ENCODE measurements at places on chromosomes 1 and 21.

GRCh38 chr1:6811583-6811982 lies 26.3 kb downstream of the CAMTA1 start:
- DNase-seq = no peak

GRCh38 chr1:204041803-204042505 lies 31.0 kb upstream of the SOX13 start:
- DNase-seq = no peak

DNA sequence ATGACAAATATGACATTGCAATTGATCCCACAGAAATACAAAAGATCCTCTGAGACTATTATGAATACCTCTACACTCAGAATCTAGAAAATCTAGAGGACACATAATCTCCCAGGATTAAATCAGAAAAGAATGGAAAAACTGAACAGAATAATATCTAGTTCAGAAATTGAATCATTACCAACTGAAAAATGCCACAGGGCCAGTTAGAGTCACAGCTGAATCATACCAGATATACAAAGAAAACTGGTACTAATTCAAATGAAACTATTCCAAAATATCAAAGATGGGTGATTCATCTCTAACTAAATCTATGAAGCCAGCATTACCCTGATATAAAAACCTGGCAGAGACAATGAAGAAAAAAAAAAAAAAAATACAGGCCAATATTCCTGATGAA lies 149.3 kb downstream of the BRINP3 start:
- DNase-seq = no peak

DNA sequence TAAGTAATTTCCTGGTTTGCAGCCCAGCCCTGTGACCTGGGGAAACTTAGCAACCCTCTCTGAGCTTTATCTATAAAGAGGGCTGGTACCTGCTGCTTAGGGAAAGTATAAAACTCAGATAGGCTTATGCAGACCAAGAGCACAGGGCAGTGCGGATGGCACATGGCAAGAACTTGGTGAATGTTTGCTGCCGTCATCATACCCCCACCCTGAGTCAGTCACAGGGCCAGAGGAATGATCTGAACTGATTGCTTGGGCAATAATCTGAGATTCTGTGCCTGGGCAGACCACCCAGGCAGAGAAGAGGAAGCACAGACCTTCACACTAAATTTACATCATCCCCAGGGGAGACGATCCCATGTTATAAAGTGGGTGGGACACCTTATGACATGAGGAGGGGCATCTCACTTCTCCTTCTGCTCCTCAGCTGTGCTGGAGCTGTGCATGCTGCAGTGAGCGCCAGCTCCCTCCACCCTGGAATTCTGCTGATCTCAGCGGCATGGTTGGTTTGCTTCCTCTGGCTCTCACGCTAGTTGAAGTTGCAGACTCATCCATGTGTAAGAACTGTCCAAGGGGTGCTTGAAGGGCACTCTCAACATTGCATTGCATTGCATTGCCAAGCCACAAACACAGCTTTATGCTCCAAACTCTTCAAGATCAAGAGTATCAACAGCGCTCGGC lies 197.1 kb downstream of the AJAP1 start:
- DNase-seq = no peak

- peak; percentile 62 for DNase-seq
These were observed 26.1 kb downstream of the GPR3 start for GRCh38 chr1:27418326-27419185.

DNA sequence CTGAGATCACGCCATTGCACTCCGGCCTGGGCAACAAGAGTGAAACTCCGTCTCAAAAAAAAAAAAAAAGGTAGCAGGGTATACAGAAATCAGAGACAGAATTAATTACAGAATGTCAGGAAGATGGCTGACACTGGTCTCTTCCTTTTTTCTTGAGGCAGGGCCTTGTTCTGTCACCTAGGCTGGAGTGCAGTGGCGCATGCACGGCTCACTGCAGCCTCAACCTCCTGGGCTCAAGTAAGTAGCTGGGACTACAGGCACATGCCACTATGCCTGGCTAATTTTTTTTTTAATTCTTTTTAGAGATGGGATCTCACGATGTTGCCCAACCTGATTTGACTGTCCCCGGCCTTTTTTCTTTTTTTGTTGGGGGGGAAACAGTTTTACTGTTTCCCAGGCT lies 16.4 kb downstream of the RNU5D-1 start:
- DNase-seq = no peak

DNA sequence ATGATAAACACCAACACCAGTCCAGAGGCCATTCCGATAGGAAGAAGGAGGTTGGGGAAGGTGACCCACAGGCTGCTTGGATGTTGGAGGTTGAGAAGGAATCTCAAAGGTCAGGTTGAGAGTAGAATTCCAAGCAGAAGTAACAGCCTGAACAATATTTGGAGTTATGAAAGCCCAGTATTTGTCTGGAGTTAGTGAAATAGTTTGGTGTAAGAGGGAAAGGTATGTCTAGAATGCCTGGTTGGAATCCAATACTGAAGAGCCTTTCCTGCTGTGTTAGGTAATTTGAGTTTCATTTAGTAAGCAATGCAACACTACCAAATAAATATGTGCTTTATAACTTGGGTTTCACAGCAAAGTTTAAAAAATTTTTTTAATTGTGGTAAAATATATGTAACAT lies 70.5 kb upstream of the MCOLN3 start:
- no peak for DNase-seq

DNA sequence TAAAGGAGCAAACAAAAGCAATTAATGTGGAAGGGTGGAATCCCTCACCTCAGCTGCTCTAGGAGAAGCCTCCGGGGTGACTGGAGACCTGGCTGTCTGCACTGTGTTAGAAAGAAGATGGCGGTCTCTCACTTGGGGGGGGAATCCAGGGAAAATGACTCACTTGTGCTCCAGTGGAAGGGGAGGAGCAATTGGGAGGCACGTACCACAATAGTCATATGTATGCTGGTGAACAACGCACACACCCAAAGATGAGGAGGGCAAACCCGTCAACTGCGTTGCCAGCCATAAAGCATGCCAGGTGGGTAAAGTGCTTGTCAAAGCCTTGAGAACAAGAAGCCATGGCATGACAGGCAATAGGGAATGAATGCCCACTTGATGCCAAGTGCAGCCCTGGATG lies 22.1 kb downstream of the PLEKHA6 start:
- DNase-seq = no peak

DNA sequence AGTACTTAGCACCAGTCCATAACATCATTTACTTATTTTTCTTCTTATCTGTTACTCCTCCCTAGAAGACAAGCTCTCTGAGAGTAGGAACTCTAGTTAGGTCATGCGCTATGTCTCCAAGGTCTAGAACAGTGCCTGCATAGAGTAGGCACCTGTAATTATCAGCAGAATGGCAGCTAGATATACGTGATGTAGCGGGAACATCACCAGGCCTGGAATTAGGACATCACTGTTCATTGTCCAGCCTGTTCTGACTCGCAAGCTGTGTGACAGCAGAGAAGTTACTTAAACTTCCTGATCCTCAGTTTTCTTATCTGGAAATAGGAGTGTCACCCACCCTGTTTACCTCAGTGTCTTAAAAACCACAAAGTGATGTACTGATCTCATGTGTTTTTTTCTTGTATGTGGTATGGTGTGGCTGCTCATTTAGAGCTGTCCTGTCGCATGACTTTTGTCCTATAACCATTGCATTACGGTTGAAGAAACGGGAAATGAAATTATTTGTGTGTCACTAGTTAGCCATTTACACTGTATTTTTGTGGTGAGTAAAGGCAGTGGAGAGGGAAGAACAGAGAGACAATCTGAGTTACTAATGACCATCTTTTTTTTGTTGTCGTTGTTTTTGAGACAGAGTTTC lies 37.1 kb upstream of the EXO1 start:
- DNase-seq = no peak

- peak; percentile 29 for DNase-seq
These were observed 19.2 kb downstream of the CRCT1 start for GRCh38 chr1:152533327-152533938.

GRCh38 chr1:38082769-38083263 lies 36.2 kb upstream of the POU3F1 start:
- no peak for DNase-seq

GRCh38 chr1:248111157-248111556 lies 16.2 kb downstream of the OR2L13 start:
- no peak for DNase-seq

DNA sequence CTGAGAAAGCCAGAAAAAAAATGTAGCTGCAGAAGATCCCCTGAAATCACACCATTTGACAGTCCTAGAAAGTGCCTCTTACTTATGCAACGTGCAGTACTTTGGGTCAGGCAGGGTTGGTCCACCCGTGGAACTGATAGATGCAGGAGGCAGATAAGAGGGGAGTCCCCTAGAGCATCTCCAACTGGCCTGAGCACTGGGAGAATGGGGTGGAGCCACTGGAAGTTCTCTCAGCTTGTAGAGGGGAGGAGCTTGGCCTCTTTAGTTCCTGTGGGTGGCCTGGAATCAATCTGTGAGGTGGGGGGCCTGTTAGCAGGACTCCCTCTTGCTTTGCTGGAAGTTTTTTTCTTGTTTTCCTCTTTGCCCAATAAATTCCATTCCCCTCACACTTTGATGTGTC lies 335.7 kb upstream of the NCAM2 start:
- DNase-seq = no peak

Measured in stimulated activated CD4-positive, alpha-beta T cell treated with anti-CD3 and anti-CD28 coated beads, Interleukin-15, amount 100 ng/mL, for 48 hours (primary cell).